ENCODE measurements at places on chromosomes 6 and 20.

DNA sequence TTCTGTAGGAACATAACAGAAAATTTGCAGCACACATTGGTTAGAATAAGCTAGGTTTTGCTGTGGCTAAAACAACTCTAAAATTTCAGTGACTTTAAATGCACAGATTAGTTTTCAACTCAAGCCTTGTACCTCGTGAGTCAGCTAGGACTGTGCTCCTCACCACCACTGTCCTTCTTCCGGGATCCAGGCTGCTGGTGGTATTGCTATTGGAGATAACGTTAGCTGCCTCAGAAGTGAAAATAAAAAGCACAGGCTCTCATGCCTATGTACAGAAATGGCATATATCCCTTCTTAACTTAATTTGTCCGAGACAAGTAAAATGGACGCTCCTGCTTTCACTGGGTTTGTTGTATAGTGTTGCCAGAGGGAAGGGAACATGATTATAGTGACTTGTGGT is 931.1 kb upstream of the EYS start:
- DNase-seq, result no peak

GRCh38 chr6:20873425-20874190 is 339.4 kb downstream of the CDKAL1 start:
- DNase-seq, result no peak

DNA sequence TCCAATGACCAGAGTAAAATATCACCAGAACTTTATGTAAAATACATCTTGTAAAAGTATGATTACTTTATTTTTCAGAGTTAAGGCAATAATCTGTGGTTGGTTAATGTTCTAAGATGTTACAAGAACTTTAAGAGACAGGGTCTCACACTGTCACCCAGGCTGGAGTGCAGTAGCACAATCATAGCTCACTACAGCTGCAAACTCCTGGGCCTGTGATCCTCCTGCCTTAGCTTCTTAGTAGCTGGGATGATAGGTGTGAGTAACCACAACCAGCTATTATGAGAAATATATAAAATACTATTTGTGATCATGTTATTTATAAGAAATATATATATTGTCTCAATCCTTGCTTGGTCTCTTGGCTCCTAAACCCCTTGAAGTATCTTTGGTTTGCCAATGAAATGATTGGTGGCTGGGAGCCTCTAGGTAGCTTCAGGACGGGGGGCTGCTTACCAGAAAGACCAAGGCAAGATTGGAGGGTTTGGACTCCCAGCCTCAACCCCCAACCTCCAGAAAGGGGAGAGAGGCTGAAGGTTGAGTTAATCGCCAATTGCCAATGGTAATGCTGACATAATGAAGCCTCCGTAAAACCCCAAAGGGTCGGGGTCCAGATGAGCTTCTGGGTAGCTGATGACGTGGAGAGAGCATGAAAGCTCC is 15.4 kb downstream of the SOD2 start:
- DNase-seq, result no peak

- DNase-seq, result no peak
These were observed 40.3 kb downstream of the NEDD9 start for GRCh38 chr6:11192167-11192566.

GRCh38 chr6:24903681-24904080 is 32.1 kb downstream of the RIPOR2 start:
- DNase-seq, result no peak

GRCh38 chr6:135493218-135493961 is 4.2 kb downstream of the AHI1 start:
- DNase-seq, result no peak

DNA sequence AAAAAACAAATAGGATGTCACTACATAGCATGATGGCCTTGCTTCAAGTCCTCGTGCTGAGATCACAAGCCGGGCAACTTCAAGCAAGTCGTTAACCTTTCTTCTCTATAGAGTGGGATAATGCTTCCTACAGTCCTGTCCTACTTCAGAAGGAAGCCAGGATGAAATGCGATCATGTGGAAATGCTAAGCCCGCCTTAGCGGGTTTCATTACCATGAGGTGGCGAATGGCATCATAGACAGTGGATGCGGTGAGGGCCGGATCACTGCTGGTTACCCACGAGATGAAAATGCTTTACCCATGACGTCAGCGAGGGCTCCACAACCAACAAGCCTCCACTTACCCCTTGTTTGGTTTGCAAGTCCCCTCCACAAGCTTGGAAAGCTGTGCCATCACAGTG is 206.4 kb downstream of the TBXT start:
- no peak for DNase-seq

- DNase-seq, result no peak
These were observed 71.5 kb upstream of the LAMP5 start for GRCh38 chr20:9442858-9443257.

- no peak for DNase-seq
These were observed 16.7 kb downstream of the ZNF292 start for GRCh38 chr6:87171938-87172633.

GRCh38 chr20:1816384-1817381 is 78.5 kb upstream of the SIRPA start:
- peak; percentile 49 for DNase-seq

DNA sequence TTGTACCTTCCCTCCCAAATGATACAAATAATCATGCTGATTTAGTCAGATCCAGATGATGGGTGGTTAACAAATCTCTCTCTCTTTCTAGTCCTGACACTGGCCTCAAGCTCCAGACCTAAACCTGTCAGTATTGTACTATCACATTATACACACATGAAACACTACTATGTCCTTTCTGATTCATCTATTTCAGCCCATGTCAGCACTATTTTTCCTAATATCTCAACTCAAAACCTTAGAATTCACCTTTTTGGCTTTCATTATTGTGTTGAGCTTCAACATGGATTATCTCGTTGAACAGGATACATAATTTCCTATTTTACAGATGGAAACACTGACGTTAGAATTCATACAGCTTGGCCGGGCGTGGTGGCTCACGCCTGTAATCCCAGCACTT is 3.5 kb downstream of the PIGU start:
- DNase-seq, result no peak

Data from PC-9 (cell line).